ENCODE measurements at places on chromosomes 6 and 20. TPM values are rescaled to one million over a fixed set of nuclear protein-coding genes. Genes with fewer than 3 reads are reported as not detected.
A peak's percentile ranks its signal among the peaks of the same experiment; 100 is the strongest.

DNA sequence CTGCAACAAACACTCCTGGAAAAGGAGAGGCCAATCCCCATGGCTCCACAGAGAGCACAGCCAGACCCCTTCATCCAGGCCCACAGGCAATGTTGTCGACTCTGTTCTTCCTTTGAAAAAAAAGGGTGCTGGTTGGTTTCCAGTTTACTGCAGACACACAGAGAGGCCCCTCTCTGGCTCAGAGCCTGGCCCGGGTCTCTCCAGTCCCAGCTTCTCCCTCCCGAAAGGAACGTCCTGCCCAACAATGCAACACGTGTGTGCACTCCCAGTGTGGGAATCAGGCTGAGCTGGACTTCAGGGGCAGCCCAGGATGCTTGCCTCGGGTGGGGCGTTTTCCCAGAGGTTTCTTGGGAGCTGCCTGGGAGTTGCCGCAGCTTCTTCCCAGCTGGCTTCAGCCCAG lies 4.5 kb upstream of the NKAIN4 start:
- peaks cover 11% of the 10 kb centered on the region for H3K36me3 ChIP-seq
- no peak overlapping the region for H3K27ac ChIP-seq

DNA sequence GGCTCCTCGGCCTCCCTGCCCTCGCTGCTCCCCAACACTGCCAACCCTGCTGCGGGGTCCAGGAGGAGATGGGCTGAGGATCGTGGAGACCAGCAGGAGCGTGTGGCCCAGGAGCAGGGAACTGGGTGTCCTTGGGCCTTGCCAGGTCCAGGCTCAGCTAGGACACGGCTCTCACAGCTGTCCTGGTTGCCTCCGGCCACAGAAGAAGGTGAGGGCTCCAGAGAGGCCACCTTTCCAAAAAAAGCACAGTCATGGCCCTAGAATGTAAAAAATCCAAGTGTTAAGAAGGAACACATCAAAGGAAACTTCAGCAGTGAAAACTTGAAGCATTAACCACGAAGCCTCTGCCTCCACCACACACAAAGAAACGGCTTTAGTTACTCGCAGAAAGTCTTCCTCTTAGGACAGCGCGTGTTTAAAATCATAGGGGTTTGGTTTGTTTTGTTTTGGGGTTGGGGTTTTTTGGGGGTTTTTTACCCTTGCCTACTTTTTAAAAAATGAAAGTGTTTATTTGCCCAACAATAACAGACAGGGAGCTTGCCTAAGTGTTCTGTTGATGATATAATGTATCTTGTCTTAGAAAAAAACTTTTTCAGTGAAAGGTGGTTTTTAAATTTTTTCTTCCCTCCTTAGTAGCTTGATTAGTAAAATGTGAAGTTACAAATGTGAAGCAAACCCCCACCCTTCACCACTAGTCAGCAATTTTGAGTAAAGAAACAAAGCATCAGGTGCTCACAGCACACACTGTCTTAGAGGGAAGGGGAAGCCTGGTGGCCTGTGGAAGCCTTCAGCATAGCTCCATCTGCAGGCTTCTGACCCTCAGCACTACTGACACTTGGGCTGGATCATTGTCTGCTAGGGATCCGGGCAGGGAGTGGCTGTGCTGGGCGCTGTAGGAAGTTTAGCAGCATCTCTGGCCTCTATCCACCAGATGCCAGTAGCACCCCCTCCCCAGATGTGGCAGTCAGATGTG lies 60.0 kb downstream of the PTPN1 start:
- peaks cover 16% of the 10 kb centered on the region for H3K4me1 ChIP-seq
- H3K36me3 ChIP-seq: no peaks in the 10 kb centered on the region
- H3K4me3 ChIP-seq: no peak overlapping the region
- DNase-seq: no peak
- H3K27me3 ChIP-seq: peaks cover 6% of the 10 kb centered on the region

- no peak for DNase-seq
- no peak overlapping the region for H3K4me3 ChIP-seq
- H3K27me3 ChIP-seq: peaks cover 3% of the 10 kb centered on the region
Observed at GRCh38 chr6:26392932-26393636, 9.0 kb upstream of the BTN3A1 start.

- H3K4me3 ChIP-seq: no peak overlapping the region
- no peak for DNase-seq
- H3K27ac ChIP-seq: no peak overlapping the region
- no peaks in the 10 kb centered on the region for H3K27me3 ChIP-seq
Observed at GRCh38 chr6:54920628-54921027, 74.1 kb downstream of the FAM83B start.

GRCh38 chr20:63767886-63768285 lies 28.3 kb downstream of the SLC2A4RG start:
- peaks cover 24% of the 10 kb centered on the region for H3K27me3 ChIP-seq
- peaks cover 22% of the 10 kb centered on the region for H3K36me3 ChIP-seq
- no peak for DNase-seq
- H3K4me1 ChIP-seq: peaks cover 32% of the 10 kb centered on the region
- peak overlapping the region; percentile 55 for H3K27ac ChIP-seq

DNA sequence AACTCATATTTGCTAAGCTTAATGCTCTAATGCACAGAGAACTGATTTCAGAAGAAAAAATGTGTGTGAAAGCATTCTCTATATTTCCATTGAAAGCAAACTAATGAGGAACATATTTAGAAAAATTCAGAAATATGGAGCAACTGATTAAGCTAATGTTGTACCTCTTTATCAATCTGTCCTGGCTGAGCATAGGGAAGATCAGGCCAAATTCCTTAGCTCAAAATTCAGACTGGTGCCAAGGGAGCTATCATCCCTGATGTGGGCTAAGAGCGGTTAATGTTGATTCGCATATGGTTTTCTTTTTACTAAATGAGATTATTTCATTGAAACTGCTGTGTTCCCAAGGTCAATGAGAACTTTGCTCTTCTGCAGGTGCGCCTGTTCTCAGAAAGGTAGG lies 93.9 kb upstream of the HS3ST5 start:
- H3K4me3 ChIP-seq: no peak overlapping the region
- no peak for DNase-seq
- H3K36me3 ChIP-seq: no peaks in the 10 kb centered on the region
- H3K4me1 ChIP-seq: peaks cover 29% of the 10 kb centered on the region

GRCh38 chr6:170096803-170097504 lies 193.9 kb downstream of the DLL1 start:
- no peak overlapping the region for H3K27ac ChIP-seq
- peaks cover 7% of the 10 kb centered on the region for H3K27me3 ChIP-seq
- H3K4me3 ChIP-seq: no peak overlapping the region
- DNase-seq: no peak
- H3K4me1 ChIP-seq: peaks cover 21% of the 10 kb centered on the region

DNA sequence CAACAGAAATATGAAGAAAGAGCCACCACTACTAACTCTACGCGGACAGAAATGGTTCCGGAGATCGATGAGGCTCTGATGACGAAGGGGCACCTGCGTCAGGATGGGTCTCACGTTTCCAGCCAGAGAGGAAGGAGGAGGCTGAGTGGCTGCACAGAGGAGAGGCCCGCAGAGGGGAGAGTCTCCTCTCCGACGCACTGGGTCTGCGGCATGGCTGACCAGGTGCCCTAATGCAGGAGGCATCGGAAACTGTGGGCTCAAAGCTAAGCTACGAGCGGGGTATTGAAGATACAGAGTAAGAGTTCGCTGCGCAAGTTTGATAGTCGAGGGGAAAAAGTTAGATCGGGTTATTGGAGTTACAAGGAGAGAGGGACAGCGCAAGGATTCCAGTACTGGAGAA lies 69.9 kb downstream of the TTLL2 start:
- no peak for DNase-seq
- H3K27ac ChIP-seq: no peak overlapping the region
- H3K27me3 ChIP-seq: peaks cover 12% of the 10 kb centered on the region
- no peaks in the 10 kb centered on the region for H3K4me1 ChIP-seq
- no peaks in the 10 kb centered on the region for H3K36me3 ChIP-seq
- H3K4me3 ChIP-seq: no peak overlapping the region

DNA sequence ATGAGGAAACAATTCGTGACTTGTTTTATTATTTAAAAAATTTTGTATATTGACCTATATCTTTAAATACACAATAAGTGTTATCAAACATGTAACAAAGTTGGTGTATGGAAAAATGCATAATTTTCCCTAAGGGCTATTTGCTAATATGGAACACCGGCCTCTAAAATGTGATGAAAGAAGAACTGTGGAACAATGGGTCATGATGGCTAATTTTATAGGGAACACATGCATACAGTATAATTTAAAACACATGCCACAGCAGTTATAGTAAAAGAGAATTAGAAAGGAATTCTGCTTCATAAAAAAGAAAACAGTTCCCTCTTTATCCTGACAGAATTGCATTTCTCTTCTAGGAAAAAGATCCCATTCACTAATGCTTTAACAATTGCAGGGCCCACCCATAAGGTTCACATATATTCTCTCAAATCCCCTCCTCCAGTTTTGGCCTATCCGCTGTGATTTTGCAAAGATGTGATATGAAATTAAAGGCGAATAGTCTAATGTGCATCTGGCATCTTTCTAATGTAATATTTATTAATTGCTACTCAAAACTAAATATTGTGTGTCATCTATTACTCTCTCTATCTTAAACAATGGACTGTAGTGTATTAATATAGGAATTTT lies 628.1 kb upstream of the CITED2 start:
- no peak overlapping the region for H3K4me3 ChIP-seq
- H3K27ac ChIP-seq: no peak overlapping the region
- no peaks in the 10 kb centered on the region for H3K4me1 ChIP-seq
- peaks cover 2% of the 10 kb centered on the region for H3K36me3 ChIP-seq
- H3K27me3 ChIP-seq: no peaks in the 10 kb centered on the region

DNA sequence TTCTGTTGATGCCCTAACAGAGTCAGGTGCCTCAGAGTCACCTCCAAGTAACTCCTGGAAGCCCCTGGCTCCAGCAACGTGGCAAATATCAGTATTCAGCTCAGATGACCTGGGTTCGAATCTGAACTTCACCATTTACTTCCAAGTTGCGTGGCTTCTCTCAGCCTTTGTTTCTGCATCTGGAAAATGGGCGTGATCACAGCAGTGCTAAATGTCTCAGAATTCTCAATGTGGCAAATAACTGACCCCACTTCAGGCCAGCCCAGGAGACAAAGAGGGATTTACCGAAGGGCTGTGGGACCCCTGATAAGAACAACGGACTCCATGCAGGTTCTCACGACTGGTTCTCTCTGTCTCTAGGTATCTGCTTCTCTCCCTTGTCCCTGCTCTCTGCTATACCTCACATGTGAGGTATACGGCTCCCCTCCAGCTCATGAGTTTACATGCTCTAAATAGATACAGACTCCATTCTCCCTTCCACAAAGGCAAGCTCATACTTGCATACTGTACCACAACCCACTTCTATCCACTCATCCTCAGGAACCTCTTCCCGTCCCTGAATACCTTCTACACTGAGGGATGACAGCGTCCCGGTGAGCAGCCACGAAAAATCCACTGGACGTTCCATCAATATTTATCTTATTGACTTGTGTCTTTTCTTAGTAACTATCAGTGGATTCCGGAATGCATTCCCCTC lies 84.1 kb downstream of the SNX5 start:
- peak overlapping the region; percentile 45 for H3K4me3 ChIP-seq
- H3K27ac ChIP-seq: no peak overlapping the region
- DNase-seq: no peak
- peaks cover 7% of the 10 kb centered on the region for H3K27me3 ChIP-seq
- H3K4me1 ChIP-seq: peaks cover 12% of the 10 kb centered on the region

GRCh38 chr6:129276986-129277385 lies 394.0 kb downstream of the LAMA2 start:
- H3K27me3 ChIP-seq: no peaks in the 10 kb centered on the region
- DNase-seq: no peak
- no peak overlapping the region for H3K4me3 ChIP-seq
- H3K27ac ChIP-seq: no peak overlapping the region
- H3K4me1 ChIP-seq: peaks cover 23% of the 10 kb centered on the region

DNA sequence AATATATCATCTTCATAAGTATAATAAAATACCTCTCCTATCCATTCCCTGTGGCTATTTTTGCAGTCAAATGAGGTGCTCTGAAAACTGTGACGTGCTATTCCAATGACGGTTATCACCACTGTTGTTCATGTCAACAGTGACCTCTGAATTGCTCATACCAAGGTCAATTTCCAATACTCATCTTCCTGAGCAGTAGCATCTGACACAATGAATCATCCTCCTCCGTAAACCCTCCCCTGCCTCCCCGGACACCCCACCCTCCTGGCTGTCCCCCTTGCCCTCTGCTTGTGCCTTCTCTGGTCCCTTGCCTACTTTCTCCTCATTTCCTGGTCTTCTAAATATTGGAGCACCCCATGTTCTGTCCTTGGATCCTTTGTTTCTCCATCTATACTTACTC lies 77.7 kb upstream of the SLC22A23 start:
- no peak for DNase-seq
- H3K27ac ChIP-seq: no peak overlapping the region
- H3K36me3 ChIP-seq: no peaks in the 10 kb centered on the region
- H3K4me1 ChIP-seq: peaks cover 22% of the 10 kb centered on the region
- H3K27me3 ChIP-seq: peaks cover 2% of the 10 kb centered on the region

DNA sequence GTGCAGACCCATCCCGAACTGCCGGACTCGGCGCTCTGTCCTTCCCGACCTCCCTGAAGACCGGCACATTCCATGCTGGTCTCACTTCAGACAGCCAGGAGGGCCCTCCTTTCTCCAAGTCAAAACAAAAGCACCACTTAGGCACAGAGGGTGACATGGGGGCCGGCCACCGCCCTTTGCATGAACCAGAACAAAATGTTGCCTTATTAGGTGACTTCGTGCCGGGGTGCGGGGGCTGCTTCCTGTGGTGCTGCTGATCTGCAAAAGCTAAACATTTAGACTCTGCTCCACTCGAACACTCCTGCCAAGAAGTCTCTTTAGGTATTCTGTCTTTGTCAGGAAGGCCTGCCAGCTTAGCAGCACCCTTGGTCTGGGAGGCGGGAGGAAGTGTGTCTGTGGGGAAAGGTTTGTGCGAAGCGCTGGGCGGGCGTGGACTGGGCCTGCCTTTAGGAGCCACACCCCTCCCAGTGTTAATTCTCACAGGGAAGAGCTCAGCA lies 133.8 kb downstream of the SMOC2 start:
- peaks cover 3% of the 10 kb centered on the region for H3K4me1 ChIP-seq
- H3K27me3 ChIP-seq: no peaks in the 10 kb centered on the region
- H3K27ac ChIP-seq: no peak overlapping the region
- H3K4me3 ChIP-seq: no peak overlapping the region
- H3K36me3 ChIP-seq: peaks cover 7% of the 10 kb centered on the region

DNA sequence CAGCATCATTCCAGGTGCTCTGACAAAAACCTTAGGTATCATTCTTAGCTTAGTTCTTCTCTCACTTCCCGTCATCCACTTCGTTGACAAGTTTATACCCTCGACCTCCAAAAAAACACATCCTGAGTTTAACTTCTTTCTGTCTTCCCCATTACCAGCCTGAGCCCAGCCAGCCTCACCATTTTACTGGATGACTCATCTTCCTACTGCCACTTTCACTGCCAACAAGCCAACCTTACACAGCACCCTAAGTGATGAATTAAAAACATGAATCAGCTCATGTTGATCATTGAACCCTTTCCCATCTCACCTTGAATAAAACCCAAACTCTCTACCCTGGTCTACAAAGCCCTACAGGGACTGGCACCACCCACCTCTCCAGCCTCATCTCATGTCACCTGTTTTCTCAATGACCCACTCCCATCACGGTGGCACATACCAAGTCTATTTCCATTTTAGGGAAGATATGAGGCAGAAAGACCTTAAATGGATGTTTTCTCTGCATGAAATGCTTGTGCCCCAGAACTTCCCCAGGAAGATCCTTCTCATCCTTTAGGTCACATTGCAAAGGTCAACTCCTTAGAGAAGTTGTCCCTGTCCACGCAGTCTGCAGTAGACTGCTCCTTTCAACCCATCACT lies 9.9 kb upstream of the UST start:
- DNase-seq: no peak
- H3K4me3 ChIP-seq: no peak overlapping the region
- no peaks in the 10 kb centered on the region for H3K4me1 ChIP-seq
- no peak overlapping the region for H3K27ac ChIP-seq
- no peaks in the 10 kb centered on the region for H3K36me3 ChIP-seq

SLC2A4RG gene
- total RNA-seq: 47.9 TPM

ASIP gene
- total RNA-seq: not detected

RFX6 gene
- not detected for total RNA-seq

GGTLC1 gene
- not detected for total RNA-seq

IFT52 gene
- 40.3 TPM for total RNA-seq

CCN6 gene
- total RNA-seq: not detected

EYA4 gene
- total RNA-seq: not detected

MOCS1 gene
- total RNA-seq: 9.9 TPM
